ENCODE measurements at places on chromosomes 2 and 18.

- DNase-seq = no peak
Measured at GRCh38 chr2:176553685-176554100, 284.5 kb downstream of the MTX2 start.

GRCh38 chr18:57294547-57294946 is 57.8 kb upstream of the ST8SIA3 start:
- no peak for DNase-seq

DNA sequence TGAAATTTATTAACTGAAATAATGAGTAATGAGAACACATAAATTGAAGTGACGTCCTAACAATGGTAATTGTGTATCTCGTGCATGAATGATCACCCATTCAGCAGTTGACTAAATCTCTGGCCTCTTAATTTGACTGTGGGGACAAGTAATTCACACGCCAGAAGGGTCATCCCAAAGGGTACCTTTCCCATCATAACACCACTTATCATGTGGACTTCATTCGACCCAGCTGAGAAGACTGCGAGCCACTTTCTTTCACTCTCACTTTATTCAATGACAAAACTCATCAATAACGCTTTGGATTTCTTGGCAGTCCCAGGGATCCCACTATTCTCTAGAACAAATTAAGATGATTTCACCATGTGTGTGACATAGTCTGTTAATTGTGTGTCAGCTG is 62.7 kb upstream of the LYPD1 start:
- DNase-seq = no peak

DNA sequence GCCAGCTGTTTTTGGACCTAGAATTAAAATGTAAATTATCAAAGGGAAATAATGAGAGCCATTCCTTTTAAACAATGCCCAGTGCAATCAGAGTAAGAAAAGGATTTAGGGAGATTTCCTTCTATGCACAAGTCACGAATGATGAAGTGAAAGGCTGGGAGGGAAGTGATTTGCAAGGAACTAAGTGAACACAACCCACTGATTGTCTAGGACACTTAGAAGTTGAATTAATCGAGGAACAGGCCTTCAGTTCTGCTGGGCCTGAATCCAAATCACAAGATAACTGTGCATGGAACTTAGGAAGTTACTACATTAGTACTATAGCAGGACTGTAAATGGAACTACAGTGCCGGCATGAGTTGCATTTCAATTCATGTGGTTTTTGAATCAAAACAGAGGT is 17.7 kb downstream of the MAP2 start:
- DNase-seq = no peak

GRCh38 chr2:1563943-1564891 is 151.0 kb downstream of the TPO start:
- DNase-seq = no peak

DNA sequence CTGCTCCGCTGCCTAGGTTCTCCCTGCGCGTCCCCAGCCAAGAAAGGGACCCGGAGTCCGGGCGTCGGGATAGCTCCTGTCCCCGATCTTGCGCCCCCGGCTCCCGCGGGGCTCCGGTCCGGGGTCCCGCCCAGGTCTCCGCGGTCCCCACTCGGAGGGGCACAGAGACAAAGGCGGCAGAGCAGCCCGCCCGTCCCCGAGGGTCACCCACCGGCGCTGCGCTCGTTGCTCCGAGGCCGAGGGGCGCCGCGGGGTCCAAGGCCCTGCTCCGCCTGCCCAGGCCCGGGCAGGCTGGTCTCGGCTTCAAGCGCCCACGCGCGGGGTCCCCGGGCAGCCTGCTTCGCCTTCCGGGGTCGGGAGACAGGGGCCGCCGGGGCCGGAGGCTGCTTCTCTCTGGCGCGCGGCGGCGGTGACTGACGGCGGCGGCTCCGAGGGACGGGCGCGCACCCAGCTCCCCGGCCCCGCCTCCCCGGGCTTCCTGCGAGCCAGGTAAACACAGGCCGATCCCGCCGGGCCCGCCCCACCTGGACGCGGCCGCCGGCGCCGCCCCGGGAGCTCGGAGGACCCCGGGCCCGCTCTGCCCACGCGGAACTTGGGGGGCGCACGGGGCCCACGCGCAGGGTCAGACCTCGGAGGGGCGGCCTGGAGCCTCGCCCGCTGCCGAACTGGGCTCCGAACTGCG is at the start of gene MBP:
TSS of gene MBP (minus strand) at position 415 of the 682 bp plus-strand sequence. CDS start 27,522 bp downstream, outside the sequence.
- no peak for DNase-seq

- DNase-seq = no peak
Measured at GRCh38 chr2:222907790-222908441, 47.1 kb downstream of the ACSL3 start.

DNA sequence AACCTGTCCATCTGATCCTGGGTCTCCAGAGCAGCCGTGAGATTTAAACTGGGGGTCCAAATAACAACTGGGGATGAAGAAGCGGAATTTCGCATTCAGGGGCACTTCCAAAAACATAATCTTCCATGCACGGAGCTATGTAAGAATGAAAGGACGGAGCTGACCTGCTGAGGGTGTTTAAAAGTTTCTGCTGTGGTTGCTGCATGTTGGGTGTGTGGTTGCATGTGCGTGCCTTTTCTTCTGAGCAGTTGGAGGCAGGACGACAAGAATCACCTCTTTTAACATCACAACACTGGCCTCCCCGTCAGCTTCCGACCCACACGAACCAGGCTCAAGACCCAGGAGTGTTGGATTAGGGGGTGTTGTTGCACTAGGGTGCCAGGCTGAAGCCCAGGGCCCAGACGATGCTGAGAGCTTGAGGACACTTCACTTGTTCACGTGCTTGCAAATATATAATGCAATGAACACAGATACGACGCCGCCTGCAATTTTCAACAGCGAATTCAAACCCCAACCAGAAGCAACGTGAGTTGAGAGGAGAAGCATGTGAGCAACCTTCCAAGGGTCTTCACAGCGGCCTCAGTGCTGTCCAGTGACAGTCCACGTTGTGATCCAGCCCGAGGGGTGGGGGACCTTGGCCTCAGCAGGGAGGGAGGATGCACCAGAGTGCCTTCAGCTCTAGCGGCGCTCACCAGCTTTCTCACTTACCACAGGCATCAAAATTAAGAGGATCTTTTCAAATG is 76.0 kb upstream of the SALL3 start:
- DNase-seq = no peak

DNA sequence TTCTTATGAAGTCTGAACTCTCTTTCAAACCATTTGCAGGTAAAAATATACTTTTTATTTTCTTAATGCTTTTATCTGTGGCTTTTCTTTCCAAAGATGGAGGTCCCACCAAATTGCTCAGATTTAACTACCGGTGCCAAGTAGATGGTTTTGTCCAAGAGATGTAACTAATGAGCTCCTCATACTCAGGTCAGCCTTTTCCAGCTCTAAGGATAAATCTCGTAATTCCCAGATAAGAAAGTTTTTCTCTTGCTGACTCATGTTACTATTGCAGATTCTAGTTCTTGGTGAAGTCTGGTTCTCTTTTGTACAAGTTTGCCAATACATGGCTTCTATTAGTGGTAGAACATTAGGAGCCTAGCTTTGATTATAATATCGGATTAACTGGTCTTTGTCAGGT is 550.8 kb upstream of the ZNF804A start:
- no peak for DNase-seq

DNA sequence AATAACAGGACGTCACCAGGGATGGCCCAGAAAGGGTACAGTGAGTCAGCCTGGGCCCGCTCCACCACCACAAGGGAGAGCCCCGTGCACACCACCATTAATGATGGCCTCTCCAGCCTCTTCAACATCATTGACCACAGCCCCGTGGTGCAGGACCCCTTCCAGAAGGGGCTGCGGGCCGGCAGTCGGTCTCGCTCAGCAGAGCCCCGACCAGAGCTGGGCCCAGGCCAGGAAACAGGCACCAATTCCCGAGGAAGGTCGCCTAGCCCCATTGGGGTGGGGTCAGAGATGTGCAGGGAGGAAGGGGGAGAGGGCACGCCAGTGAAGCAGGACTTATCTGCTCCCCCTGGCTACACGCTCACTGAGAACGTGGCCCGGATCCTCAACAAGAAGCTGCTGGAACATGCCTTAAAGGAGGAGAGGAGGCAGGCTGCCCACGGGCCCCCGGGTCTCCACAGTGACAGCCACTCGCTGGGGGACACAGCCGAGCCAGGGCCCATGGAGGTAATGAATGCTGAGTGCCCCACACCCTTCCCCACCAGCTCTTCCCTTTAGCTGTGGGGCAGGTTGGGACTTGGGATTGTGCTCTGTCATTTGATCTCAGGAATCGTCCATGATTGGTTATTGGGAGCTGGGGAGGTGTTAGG is 120.5 kb downstream of the MTCL1 start:
- no peak for DNase-seq

- no peak for DNase-seq
Measured at GRCh38 chr2:235227590-235227989, 266.3 kb upstream of the AGAP1 start.

DNA sequence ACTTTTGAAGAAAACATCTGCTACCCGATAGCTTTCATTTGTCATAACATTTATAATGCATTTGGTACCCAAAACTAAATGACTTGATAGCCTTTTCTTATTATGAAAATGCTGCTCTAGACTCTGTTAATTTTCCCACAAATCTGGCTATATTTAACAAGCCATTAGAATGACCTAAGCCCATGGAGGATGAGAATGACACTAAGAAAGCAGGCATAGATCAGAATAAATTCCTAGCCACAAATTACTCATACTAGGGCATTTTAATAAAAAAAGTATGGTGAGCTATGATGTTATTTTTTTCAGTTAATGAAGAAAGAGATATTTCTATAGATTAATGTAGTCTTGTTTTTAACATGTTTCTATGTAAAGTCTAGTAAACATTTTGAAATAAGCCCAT is 1728.3 kb downstream of the SUCLG1 start:
- DNase-seq = no peak

DNA sequence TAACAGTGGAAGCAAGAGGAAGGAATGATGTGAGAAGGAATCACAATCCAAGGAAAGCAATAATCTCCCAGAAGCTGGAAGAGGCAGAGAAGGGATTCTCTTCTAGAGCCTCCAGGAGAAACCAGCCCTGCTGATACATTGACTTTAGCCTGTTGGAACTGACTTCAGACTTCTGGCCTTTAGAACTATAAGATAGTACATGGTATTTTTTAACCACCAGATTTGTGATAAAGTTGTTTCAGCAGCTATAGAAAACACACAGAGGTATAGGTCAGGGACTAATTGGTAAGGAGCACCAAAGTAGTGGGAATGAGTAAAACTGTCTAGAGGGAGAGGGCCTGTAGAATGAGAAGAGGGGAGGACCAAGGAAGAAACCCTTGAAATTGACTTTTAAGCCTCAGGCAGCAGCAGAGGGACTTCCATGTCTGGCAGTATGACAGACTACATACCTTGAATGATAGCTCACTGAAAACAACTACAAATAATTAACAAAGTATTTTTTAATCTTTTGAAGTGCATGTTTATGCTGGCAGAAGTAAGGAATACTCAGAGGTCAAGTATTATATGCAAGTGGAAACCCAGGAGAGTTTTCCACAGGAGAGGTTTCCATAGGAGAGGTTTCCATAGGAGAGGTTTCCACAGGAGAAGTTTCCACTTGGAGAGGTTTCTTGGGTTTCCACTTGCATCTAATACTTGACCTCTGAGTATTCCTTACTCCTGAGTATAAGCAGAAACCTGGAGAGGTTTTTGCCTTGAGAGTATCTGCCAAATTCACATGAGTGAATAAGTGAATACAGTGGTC is 33.8 kb upstream of the TMEM17 start:
- DNase-seq = no peak

- no peak for DNase-seq
Measured at GRCh38 chr2:16318474-16319195, 347.0 kb downstream of the CYRIA start.

DNA sequence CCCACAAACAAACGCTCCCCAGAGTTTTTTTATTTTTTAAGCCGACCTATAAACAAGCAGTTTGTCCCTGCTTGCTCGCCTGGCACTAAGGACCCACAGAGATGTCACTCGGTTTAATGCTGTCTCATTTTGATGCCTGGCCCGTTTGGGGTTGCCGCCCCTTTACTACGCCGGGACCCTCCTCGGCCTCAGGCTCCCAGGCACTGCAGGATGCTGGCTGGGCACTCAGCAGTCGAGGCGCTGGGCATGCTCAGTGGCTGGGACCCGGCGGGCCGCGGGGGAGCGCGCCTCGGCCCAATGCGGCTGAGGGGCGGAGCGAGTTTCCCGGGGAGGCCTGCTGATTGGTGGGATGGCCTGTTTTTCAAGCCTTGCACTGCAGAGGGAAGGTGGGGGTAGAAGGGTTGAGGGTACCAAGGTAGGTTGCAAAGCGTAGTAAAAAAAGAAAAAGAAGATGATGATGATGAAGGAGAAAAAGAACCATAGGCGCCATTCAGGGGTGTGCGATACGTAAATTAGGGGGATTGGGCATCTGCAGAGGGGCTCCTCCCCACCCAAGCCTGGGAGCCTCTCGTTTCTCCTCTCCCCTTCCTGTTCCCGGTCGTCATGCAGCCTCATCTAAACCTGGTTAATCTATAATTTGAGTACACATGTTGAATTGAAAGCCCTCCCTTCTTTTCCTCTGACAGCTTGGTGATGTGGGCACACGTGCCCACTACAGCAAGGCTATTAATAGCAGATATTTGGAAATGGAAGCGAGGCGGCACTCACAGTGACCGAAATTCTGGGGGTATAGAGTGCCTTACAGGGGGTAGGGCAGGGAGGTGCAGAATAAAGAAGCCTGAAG is 1.5 kb upstream of the IRS1 start:
- DNase-seq = no peak

DNA sequence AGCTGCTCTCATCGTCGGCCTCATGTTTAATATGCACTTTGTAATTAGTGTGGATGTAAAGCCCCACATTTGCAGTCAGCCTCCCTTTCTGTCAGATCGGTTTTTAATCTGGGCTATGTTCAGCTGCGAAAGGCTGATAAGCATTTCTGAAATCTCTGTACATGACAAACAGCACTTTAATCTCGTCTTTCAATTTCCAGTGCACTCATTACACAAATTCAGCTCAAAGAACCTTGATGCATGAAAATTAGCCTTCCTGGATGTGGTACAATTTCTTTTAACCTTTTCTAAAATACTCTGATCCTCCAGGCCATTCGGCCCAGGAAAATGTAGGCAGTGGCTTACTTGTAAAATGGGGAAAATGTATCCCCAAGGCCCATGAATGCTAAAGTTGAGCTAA is 265.1 kb downstream of the RND3 start:
- DNase-seq = no peak

DNA sequence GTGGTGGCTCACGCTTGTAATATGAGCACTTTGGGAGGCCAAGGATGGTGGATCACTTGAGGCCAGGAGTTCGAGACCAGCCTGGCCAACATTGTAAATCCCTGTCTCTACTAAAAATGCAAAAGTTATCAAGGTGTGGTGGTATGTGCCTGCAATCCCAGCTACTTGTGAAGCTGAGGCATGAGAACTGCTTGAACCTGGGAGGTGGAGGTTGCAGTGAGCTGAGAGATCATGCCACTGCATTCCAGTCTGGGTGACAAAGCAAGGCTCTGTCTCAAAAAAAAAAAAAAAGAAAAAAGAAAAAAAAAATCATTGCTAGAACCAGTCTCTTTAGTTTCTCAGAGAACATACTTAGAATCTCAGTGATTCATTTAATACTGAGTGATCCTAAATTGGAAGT is 217.1 kb downstream of the DYM start:
- DNase-seq = no peak

GRCh38 chr18:46680784-46681695 is 24.0 kb upstream of the LOXHD1 start:
- DNase-seq = no peak

- no peak for DNase-seq
Measured at GRCh38 chr2:200625958-200626363, 40.1 kb downstream of the AOX1 start.

- DNase-seq = no peak
Measured at GRCh38 chr2:235923859-235924674, 244.1 kb downstream of the GBX2 start.

Measured in GOT3 (cell line).